ENCODE measurements at places on chromosomes 12 and 14.

- peak overlapping the region; percentile 88 for H3K4me3 ChIP-seq
- no peak for DNase-seq
- no peaks in the 10 kb centered on the region for H3K36me3 ChIP-seq
- no peaks in the 10 kb centered on the region for H3K27me3 ChIP-seq
- peaks cover 5% of the 10 kb centered on the region for H3K4me1 ChIP-seq
- peak overlapping the region; percentile 99 for H3K27ac ChIP-seq
Measured at GRCh38 chr14:50230701-50231474, 490 bp downstream of the SOS2 start.

DNA sequence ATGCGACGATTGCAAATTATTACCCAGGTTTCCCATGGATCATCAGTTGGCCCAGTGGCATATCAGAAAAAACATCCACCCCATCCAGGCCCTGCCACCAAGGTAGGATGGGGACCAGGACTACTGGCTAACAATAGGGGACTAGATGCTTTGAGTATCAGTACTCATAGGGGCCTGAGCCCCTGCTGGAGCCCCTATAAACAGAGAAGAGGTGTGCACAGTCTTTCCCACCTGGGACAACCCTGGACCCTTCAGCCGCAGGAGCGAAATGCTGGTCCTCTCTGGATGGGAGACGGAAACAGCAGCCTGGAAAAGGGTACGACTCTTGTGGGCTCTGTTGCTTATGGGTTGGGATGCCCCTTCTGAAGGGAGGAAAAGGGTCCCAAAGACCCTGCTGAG is 5.7 kb downstream of the DHH start:
- DNase-seq: no peak
- H3K27me3 ChIP-seq: peaks cover 8% of the 10 kb centered on the region
- no peaks in the 10 kb centered on the region for H3K36me3 ChIP-seq
- no peak overlapping the region for H3K4me3 ChIP-seq
- H3K27ac ChIP-seq: no peak overlapping the region

- H3K27ac ChIP-seq: peak overlapping the region; percentile 91
- H3K4me1 ChIP-seq: peaks cover 28% of the 10 kb centered on the region
- peak overlapping the region; percentile 88 for H3K4me3 ChIP-seq
- no peak for DNase-seq
Measured at GRCh38 chr12:104136577-104136976, 1.4 kb downstream of the NFYB start.

DNA sequence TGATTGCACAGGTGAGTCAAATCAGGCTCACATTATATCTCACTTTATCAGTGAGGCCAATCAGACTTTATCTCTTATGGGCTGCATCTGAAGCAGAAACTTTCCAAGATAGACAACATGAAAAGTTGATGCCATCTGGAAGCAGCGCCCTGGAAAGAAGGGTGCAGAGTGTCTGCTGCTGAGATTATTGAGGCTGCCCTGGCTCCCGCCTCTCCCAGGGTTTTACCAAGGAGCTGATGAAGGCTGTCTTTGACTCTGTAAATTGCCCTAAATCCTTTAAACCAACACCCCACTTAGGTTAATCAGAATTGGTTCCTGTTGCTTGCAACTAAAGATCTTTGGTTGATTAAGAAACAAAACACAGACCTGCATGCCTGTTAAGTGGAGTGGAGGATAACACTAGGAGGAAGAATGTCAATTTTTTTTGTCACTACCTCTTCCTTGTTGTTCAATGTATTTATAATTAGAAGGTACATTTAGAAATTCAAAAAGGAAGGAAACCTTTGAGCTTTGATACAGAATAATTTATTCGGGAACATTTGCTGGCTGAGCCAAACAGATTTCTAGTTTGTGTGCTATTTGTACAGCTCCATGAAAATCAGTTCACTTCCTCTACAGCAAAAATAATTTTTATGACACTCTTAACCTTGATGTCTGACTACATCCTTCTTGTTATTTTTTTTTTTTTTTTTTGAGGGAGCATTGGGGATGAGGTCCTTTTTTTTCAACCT is 104.1 kb downstream of the VEZT start:
- peaks cover 2% of the 10 kb centered on the region for H3K4me1 ChIP-seq
- no peaks in the 10 kb centered on the region for H3K36me3 ChIP-seq
- H3K27ac ChIP-seq: no peak overlapping the region
- H3K4me3 ChIP-seq: no peak overlapping the region
- DNase-seq: no peak
- H3K27me3 ChIP-seq: no peaks in the 10 kb centered on the region

GRCh38 chr14:55532645-55533344 is 47.2 kb upstream of the KTN1 start:
- no peak overlapping the region for H3K4me3 ChIP-seq
- no peaks in the 10 kb centered on the region for H3K27me3 ChIP-seq
- H3K4me1 ChIP-seq: no peaks in the 10 kb centered on the region
- H3K36me3 ChIP-seq: no peaks in the 10 kb centered on the region
- no peak overlapping the region for H3K27ac ChIP-seq
